Fibroblast of gingiva (primary cell): ENCODE measurements at places on chromosomes 3 and 15.

DNA sequence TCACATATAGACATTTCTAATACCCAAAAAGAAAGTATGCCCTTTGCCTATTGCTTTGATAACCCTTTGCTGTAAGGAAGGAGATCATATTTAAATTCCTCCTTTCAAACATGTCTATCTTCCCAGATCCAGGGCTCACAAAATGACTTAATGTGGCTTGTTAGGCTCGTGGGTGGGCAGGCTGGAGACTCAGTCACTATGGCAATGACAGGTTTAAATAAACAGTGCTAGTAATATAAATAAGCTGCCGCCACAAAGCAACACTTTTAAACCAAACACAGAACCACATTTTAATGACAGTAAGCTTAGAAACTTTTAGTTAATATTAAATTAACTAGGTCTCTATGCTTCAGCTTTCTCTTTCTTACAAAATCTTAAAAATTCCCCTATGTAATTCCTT, 616.0 kb upstream of the NAALADL2 start:
- peak; percentile 16 for DNase-seq

DNA sequence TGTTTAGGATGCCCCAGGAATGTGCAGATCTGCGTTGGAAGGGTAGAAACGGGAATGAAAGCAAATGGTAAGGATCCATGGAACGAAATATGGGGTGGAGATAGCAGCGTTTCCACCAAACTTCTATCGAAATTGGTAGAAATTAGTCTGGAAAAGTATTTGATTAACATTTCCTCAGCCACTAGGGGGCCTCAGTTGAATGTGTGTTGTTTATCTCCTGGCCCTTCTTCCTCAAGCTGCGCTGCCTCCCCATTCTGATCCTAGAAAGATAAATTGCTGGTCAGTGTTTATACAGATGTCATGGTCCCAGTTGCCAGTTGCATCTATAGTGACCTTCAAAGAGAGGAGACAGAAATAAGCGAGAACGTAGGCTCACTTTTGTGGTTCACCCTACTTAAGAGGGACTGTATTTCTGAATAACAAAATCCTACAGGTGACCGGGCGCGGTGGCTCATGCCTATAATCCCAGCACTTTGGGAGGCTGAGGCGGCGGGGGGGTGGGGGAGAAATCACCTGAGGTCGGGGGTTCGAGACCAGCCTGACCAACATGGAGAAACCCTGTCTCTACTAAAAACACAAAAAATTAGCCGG, 457.1 kb downstream of the SQOR start:
- no peak for DNase-seq

DNA sequence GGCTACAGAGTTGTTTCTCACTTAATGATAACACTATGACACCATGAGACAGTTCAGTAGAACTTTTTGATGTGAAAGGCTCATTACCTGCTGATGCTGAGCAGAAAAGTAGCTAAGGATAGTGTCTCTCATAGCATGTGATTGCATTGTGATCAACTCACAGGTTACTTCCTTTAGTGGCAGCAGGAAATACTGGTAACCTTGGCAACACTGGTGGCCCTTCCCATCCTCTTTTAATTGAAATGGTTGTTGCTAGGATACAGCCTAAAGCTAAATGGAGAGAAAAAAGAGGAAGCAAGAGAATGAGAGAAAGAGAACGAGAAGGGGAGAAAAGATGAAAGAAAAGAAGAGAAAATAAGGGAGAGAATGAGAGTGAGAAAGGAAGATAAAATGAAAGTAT, 204.7 kb upstream of the GAP43 start:
- DNase-seq: no peak

- peak; percentile 45 for DNase-seq
Observed at GRCh38 chr3:38985581-38985980, 66.2 kb downstream of the SCN11A start.

GRCh38 chr3:19029837-19030521, 118.3 kb upstream of the KCNH8 start:
- no peak for DNase-seq

DNA sequence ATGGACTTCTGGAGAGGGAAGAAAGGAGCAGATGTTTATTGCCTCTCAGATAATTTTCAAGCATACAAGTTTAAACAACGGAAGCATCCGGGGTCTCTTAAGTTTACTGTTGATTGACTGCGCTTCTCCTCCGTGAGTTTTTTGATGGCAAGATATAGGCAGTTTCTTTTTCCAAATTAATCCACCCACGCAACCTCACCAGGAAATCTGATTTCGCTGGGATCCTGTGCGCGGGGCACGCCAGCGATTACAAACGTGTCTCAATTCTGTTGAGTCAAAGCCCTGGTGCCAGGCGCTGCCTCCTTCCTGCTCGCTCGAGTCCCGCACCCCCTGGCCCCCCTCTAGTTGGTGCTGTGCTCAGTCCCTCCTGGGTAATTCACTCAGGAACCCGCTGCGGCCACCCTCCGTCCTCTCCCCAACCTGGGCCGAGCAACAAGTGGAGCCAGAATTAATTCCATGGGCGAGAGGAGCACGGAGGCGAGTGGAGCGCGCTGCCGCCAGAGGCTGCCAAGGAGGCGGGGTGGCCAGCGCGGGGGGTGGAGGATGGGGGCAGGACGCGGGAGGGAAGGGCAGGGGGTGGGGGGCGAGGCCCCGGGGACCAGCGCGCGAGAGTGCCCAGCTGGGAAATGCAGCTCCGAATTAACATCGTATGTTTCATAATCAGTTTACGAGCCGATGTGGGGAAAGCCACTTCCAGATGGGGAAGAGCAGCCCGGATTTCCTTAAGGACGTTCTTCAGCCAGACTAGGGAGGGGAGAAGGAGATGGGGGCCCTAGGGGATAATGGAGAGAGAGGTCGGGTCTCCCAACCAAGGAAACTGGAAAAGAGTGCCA, 6.0 kb downstream of the WNT5A start:
- peak; percentile 94 for DNase-seq

GRCh38 chr3:48962340-48962739, 27.7 kb upstream of the P4HTM start:
- DNase-seq: no peak

- DNase-seq: no peak
Observed at GRCh38 chr3:181735911-181736310, 24.2 kb downstream of the SOX2 start.

DNA sequence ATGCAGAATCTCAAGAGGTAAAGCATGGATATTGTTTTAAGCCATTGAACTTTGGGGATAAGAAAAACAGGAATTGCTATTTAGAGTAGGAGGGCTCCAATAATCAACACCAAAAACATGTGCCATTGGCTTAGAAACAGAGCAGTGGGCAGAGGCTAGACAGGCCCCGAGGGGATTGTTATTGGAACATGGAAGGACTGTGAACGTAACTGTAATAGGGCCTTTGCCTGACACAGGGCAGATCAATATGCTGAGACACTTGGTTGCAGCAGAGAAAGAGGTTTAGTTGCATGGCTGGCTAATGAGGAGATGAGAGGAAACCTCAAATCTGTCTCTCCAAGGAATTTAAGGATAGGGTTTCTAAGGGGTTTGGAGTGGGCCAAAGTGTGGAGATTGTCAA, 36.9 kb upstream of the RAF1 start:
- DNase-seq: no peak

DNA sequence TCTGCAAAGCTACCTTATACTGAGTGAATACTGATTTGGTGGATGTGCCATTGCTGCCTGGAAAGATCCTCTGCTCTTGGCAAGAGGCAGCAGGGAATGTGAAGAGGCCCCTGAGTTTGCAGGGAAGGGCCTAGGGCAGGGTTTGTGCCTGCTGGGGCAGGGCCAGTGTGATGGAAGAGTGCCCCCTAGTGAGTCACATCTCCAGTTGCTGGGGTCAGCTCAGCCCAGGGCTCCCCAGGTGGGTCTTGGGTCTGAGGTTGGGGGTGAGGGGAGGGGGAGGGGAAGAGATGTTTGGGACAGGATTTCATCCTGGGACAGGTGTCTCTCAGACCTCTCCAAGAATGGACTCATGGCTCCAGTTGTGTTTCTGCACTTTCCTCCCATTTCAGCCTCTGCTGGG, 4.1 kb upstream of the AMOTL2 start:
- no peak for DNase-seq

DNA sequence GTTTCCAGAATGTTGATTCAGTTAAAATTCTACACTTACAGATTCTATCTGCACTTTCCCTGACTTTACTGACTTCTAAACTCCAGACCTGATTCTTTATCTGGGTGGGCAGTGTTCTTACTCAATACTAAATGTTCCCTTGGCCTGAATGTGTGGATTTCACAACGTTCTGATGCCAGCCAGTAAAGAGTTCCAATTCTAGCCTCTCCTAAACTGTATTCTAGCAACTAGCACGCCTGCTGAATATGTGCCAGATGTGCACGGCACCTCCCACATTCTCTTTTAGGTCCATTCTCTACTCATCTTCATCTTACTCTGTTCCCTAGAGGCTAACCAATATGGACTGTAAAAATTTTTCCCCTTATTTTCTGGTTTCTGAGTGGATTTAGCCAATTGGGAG, 479.5 kb upstream of the AGTR1 start:
- peak; percentile 65 for DNase-seq

DNA sequence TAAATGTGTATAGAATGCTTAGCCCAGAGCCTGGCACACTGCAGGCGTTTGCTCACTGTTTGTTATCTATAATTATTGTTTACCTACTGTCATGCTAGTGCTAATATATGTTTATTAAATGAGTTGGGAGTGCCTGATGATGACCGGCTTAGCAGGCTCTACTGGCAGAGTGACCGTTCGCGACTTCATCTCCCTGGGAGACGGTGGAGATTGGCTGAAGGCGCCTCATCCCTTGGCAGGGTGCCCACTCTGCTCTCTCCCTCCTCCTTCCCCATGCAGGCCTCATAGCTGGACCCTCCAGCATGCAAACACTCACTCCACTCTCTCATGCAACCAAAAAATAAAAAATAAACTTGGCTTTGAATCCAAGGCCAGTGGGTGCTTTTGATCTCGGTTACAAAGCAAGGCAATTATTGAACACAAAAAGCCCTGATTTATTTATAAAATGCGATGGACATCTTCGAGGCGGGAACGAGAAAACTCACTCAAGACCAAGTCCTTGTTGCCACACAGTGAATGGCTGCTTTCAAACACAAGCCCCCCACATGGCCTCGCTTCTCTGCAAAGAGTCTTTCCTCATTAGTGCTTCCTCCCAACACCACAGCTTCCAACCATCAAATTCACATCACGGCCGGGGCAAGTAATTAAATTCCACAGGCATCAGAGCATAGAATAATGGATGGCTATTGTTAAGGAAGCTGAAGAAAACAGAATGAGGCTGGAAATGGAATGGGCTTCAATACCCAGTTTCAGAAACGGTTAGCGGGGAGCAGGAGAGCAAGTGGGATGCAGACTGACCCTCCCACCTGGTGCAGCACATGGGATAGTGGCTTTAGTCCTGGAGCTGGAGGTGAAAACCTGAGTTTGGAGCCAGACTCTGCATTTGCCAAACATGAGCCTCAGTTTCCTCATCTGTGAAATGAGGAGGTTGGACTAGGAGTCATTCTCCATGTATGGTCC, 135.7 kb upstream of the RAD18 start:
- no peak for DNase-seq

DNA sequence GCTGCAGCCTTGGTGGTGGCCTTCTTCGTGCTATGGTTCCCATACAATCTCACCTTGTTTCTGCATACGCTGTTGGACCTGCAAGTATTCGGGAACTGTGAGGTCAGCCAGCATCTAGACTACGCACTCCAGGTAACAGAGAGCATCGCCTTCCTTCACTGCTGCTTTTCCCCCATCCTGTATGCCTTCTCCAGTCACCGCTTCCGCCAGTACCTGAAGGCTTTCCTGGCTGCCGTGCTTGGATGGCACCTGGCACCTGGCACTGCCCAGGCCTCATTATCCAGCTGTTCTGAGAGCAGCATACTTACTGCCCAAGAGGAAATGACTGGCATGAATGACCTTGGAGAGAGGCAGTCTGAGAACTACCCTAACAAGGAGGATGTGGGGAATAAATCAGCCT, 10.4 kb downstream of the CYP8B1 start:
- no peak for DNase-seq

- DNase-seq: peak; percentile 95
Observed at GRCh38 chr3:15983232-15983631, 185.5 kb upstream of the ANKRD28 start.

GRCh38 chr15:99911816-99912215, 178.6 kb upstream of the LYSMD4 start:
- no peak for DNase-seq

GRCh38 chr3:105930733-105931132, 61.9 kb upstream of the CBLB start:
- DNase-seq: no peak

- DNase-seq: no peak
Observed at GRCh38 chr3:25335356-25335755, 92.7 kb upstream of the RARB start.

GRCh38 chr3:47601281-47601680, 22.6 kb upstream of the CSPG5 start:
- no peak for DNase-seq

DNA sequence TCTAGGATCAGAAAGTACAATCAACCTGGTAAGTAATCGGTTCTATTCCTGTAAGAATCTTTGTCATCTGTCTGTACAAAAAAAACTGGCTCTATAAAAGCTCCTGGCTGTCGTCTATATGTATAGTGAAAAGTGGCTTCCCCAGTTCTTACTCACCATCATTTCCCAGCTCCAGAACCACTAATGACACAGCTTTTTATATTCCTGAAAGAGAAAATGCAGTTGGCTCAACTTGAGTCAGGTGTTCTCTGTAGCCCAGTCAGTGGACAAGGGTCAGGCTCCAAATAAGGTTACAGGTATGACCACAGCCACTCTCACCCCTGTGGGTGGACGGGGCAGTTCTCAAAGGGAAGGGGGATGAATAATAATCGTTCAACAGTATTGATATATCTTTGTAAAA, 85.1 kb downstream of the AP4E1 start:
- DNase-seq: no peak

- no peak for DNase-seq
Observed at GRCh38 chr3:30648670-30649357, 42.4 kb downstream of the TGFBR2 start.

- DNase-seq: peak; percentile 7
Observed at GRCh38 chr3:148389916-148390315, 307.8 kb upstream of the AGTR1 start.

DNA sequence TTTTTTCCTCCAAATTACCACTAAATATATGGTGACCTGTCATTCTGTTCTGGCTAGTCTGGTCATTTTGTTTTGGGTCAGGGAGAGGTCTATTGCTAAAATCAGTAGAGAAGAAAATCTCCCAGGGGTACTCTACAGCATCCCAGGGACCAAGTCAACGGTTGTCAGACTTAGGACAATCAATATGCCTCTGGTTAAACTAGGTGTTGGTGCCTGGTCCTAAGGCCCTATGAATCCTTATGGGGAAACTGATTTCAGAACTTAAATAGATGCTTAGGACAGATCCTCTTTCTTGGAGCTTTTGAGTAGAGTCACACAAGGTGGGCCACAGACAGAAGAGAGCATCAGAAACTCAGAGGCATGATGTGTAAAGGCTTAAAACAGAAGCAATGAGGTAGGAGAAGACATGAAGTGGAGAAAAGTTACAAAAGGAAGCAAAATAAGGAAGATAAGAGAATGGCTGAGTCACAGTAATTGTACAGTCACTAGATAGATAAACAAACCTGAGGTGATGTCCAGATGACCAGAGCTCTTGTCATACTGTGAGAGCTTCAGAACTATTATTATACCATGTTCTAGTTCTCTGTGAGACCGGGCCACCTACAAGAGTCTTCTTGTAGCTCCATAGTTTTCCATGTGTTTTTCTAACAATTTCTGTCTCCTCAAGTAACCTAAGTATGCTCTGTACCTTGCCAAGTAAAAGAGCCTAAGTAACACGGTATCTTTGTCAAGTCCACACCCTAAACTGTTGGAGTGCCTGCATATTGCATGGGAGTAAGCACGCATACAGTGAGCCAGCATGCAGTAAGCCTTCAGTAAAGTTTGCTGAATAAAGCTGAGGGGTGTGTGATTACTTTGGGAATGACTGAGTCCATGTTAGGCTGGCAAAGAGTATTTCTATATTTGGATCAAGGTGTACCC, 44.6 kb upstream of the LEKR1 start:
- DNase-seq: no peak

GRCh38 chr3:159829539-159830227, 159.0 kb upstream of the IL12A start:
- peak; percentile 95 for DNase-seq
